Activated T-cell treated with anti-CD3 and anti-CD28 coated beads, Interleukin-2, amount 50 U/mL, for 48 hours (primary cell): ENCODE measurements at places on chromosomes 16 and 17.

GRCh38 chr16:974611-975261, 4.0 kb upstream of the LMF1 start:
- DNase-seq, result no peak

DNA sequence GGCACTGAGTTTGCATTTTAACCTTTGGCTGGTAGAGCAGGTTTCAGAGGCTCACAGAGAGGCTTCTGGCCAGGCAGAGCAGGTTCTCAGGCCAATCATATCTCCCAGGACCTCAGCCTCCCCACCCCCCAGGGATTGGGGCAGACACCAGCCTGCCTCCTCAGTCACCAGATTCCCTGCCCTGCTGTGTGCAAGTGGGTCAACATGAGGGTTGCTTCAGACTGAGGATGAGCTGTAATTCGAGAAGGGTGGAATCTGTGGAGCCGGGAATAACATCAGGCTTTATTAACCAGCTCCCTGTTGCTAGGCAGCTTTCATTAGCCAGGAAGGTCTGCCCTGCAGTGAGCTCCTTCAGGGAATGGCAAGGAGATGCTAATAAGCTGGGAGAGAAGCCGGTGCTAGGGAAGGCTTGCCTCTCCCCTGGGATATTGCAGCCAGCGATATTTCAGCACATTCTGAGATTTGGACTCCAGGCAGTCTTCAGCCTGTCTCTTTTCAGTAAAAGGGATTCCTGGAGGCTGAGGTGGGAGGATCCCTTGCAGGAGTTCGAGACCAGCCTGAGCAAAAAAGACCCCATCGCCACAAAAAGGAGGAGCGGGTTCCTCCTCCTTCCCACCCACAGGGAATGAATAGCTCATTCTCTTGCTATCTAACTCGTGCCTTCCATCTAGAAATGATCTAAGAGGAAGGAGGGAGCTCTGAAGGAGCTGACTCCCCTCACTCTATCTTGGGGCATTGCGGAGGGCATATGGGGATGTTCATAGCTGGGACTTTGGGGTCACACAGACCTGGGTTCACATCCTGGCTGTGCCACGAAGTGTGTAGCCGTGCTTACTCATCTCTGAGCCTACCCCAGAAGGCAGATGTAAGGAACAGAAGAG, 10.7 kb downstream of the SGSM2 start:
- no peak for DNase-seq

- DNase-seq, result no peak
These were observed 124.9 kb downstream of the MRTFB start for GRCh38 chr16:14196011-14196410.

GRCh38 chr17:59355702-59356325, 24.4 kb downstream of the YPEL2 start:
- no peak for DNase-seq

- no peak for DNase-seq
These were observed 80.0 kb downstream of the CPPED1 start for GRCh38 chr16:12723681-12724080.

- DNase-seq, result no peak
These were observed 16.9 kb downstream of the NXN start for GRCh38 chr17:962670-963069.

GRCh38 chr16:9033125-9033830, 58.2 kb upstream of the HAPSTR1 start:
- DNase-seq, result no peak

DNA sequence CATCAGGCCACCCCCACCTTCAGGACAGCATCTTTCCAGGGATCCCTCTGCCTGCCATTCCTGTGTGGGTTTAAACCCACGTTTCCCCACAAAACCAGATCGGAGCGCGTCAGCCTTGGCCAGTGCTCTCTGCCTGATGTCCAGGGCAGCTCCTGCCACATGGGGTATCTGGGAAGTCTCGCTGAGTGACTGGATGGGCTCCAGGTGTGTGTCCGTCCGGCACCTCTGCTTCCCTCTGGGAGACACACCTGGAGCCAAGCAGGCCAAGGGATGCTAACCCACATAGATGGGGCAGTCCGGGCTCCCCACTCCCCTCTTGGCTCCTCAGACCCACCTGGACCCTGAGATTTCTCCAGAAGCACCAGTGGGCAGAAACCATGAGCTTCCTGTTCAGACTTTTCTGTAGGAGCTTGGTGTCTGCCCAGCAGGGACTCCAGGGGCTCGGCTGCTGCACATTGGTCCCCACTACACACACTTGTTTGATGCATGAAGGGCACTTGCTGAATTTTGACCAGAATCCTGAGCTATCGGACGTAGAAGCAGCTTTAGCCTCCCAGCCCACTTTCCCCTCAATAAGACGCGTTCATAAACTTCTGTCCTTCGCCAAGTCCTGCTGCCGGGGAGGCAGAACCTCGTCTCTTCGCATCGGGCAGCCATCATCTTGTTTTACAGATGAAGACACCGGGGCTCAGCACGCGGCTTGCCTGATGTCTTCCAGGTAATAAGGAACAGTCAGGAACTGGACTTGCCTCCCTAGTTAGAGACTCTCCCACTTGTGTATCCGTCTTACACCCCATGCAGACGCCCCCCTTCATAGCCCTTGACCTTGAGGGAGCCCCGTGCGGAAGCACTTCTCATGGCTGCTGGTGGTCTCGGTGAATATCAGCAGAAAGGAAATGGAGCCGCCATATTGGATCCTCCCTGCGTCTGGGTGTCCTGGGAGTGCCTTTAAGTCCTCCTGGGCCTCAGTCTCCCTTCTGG, 91.6 kb upstream of the ZNF469 start:
- DNase-seq, result no peak

GRCh38 chr17:5798094-5798493, 213.8 kb upstream of the NLRP1 start:
- DNase-seq, result no peak

GRCh38 chr17:43018008-43018853, 4.0 kb downstream of the VAT1 start:
- no peak for DNase-seq

DNA sequence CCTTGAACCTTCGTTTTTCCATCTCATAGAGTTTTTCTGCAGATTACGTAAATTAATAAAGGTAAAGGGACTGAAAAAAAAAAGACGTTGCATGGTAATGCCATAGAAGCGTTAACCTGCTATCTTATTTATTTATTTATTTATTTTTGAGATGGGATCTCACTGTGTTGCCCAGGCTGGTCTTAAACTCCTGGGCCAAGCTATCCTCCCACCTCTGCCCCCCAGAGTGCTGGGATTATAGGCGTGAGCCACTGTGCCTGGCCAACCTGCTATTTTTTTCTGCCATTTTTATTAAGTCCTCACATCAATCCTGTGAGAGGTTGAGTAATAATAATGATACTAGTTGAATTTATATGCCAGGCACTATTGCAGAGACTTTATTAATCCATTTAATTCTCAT, 7.9 kb downstream of the MSI2 start:
- no peak for DNase-seq

DNA sequence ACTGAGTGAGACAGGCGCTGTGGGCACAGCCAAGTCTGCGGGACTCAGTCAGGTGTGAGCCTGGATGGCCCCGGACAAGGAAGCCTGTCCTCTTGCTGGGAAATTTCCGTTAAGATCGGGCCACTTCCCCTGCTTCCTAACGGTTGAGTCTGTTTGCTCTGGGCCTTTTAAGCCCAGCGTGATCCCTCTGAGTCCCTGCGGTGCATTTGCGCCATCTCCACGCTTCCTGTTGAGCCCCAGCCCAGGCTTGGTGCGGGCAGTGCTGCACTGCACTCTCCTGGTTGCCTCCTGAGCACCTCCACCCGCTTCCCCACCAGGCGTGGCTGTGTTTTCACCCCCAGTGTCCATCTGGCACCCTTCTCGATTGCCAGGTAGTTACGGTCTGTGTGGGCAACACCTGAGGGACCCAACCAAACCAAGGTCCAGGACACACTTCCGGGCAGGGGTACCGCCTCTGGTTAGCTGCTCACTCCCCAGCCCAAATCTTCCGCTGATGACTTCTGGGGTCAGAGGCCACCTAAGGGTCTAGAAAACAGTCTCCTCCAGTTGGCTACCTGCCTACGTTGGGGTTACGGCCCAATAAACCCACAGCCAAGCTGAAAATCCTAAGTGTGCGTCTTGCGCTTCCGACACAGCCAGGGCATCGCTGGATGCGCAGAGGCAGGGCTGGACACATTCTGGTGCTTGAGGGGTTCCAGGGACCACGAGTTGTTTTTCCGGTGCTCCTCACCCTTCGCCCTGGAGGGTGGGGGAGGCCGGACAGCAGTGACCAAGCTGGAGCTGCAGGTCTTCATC, 1.4 kb upstream of the SLC25A10 start:
- DNase-seq, result peak; percentile 50

DNA sequence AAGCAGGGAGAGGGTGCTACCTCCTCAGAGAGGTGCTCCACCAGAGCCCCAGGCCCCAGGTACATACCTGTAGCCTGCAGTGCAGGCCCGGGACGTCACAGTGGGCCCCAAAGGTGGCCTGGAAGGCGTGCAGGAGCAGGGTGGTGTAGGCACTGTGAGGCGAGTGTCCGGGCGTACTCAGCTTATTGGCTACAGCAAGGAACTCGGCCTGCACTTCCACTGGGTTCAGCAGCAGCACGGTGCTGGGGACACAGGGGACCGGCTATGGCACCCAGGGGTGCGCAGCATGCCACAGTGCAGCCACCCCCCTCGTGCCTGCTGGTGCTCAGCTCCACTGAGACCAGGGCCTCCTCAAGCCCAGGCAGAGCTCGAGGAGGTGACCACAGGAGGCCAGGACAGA, 23.2 kb upstream of the PIK3R6 start:
- DNase-seq, result no peak

GRCh38 chr16:11128211-11129141, 127.5 kb downstream of the SOCS1 start:
- DNase-seq, result no peak

GRCh38 chr16:55257966-55258613, 65.9 kb upstream of the IRX6 start:
- DNase-seq, result peak; percentile 74

DNA sequence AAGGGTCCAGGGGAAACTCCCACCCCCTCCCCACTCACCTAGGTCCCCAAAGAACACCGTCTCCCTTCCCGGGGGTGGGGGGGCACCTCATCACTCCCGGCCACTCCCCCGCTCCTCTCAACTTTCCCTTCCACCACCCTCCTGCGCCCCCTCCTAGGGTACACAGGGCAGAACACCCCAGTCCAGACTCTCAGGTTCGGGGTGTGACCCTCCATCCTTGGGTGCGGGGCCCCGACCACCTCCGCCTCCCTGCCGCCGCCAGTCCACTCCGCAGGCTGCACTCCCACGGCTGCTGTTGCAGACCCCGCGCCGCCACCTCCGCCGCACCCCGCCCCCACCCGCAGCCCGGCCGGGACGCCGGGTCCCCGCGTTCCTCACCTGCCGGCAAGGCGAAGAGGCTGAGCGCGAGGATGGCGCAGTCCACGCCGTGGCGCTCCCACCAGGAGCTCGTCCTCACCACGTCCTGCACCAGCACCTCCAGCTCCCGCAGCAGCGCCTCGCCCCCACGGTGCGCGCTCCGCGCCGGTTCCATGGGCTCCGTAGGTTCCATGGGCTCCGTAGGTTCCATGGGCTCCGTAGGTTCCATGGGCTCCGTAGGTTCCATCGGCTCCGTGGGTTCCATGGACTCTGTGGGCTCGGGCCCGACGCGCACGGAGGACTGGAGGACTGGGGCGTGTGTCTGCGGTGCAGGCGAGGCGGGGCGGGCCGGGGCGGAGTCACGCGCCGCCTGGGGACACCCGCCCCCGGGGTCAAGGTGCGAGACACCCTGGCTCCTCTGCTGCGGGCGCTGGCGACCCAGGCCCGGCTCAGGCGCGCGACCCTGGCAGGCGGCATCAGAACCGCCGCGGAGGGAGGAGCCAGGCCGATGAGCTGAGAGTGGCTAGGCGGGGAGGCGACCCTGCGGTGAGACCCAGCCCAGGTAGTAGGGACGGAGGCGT, at the start of gene FADS6:
FADS6 (minus strand) TSS at position 660 of the 938 bp plus-strand sequence; CDS start at position 622, 38 bp downstream.
- no peak for DNase-seq

GRCh38 chr17:81656118-81656743, at the start of gene PDE6G:
Gene PDE6G (minus strand): TSS chr17:81656542. CDS start chr17:81653305, 3,237 bp downstream.
- no peak for DNase-seq

- no peak for DNase-seq
These were observed 28.6 kb downstream of the WSCD1 start for GRCh38 chr17:6098823-6099180.

DNA sequence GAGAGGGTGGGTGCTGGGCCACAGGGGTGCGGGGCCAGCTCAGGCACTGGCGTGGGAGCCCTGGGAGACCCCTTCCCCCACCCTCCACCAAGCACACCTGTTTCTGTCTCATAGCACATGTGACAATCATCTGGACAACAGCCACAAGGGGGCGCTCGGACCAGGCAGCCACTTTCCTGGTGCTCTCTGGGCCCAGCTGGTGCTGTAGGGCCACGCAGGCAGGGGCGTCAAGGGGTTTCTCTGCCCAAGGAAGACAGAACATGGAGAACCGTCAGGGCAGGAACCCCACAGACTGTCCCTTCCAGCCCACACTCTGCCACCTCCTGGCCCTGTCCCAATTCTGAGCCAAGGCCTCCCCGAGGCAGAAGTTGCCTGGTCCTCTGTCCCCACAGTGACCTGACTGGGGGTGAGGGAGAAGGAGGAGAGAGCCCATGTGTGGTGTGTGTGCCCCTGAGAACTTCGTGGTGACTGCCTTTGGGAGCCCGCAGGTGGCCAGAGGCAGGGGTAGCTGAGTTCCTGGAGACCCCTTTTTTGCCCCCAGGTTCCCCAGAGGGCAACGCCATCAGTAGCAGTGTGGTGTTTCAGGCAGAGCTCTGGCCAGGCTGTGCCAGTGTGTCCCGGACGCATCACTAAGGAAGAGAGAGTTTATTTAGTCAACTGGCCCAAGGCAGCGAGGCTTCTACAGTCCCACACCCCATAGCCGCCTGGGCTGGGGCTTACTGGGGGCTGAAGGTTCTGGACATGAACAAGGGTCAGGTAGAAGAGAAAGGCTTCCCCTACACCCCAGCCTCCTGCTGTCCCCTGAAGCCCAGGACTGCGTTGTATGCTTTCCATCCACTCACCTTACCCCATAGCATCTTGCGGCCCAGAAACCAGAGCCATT, 3.1 kb upstream of the SETD6 start:
- peak; percentile 90 for DNase-seq

- DNase-seq, result no peak
These were observed 7.1 kb downstream of the FBRS start for GRCh38 chr16:30665155-30665829.

DNA sequence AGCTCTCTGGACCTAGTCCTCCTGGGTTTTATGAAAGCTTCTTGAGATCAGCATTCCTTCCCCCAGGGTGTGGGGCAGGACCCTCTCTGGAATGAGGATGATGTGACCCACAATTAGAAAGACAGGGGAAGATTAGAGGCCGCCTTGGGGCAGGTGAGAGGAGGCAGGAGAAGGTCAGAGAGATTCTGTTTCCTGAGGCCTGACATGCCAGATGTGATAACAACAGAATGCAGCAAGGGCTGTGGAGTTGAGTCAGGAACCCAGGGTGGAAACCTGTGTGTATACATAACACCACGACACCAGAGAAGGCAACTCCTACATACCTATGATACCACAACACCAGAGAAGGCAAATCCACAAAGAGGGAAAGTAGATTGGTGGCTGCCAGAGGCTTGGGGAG, 5.4 kb upstream of the SLC5A10 start:
- no peak for DNase-seq
